Right forelimb (tissue), 1 donor: ENCODE measurements at places on chromosomes 3 and 15.

DNA sequence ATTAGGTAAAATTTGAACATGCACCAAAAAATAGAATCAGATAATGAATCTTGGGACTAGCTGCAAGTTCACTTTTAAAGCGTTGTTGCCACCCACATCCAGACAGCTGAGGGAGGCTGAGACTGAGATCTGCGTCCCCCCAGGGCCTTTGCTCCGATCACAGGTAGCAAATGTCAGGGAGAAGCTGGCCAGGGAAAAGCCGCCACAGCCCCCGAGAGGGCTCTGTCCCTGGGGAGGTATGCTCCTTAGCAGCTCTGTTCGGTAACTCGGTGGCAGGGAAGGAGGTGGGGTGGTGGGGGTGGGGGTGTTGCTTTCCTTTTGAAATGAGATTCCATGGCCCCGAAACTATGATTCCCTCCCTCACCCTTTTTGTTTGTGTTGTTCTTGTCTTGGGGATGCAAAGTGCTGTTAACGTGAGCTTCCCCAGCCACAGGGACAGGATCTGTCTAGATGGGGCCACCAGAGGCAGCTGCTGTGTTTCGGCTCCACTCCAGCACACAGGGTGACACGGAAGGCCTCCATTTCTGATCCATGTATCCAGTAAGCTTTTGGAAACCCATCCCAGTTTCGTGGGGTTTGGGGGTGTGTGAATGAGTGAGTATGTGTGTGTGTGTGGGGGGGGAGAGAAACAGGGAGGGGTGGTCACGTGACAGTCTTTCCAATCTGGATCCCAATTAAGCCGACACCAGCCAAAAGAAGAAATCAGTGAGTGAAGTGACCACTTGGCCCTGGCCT is 1.1 kb upstream of the MINAR1 start:
- DNase-seq: no peak

GRCh38 chr15:81789403-81789802 is 256.4 kb downstream of the MEX3B start:
- DNase-seq: no peak

- no peak for DNase-seq
Observed at GRCh38 chr3:189632242-189632641, 1.1 kb downstream of the TP63 start.

- no peak for DNase-seq
Observed at GRCh38 chr3:49410066-49410845, 1.5 kb downstream of the RHOA start.

- DNase-seq: no peak
Observed at GRCh38 chr15:88126695-88127431, 129.7 kb downstream of the NTRK3 start.
